ENCODE measurements at places on chromosomes 11 and 22.

- no peaks in the 10 kb centered on the region for H3K36me3 ChIP-seq
- H3K4me3 ChIP-seq, result no peak overlapping the region
- H3K4me1 ChIP-seq, result no peaks in the 10 kb centered on the region
- no peaks in the 10 kb centered on the region for H3K27me3 ChIP-seq
- no peak for DNase-seq
- H3K27ac ChIP-seq, result no peak overlapping the region
These were observed 5.0 kb upstream of the MMP12 start for GRCh38 chr11:102879801-102880200.

GRCh38 chr11:30545507-30545906 lies 40.6 kb downstream of the MPPED2 start:
- H3K27ac ChIP-seq, result no peak overlapping the region
- H3K4me1 ChIP-seq, result no peaks in the 10 kb centered on the region
- H3K4me3 ChIP-seq, result no peak overlapping the region
- DNase-seq, result no peak
- H3K27me3 ChIP-seq, result no peaks in the 10 kb centered on the region

- H3K27ac ChIP-seq, result no peak overlapping the region
- peaks cover 14% of the 10 kb centered on the region for H3K27me3 ChIP-seq
- no peak for DNase-seq
These were observed 489.7 kb downstream of the MIAT start for GRCh38 chr22:27146866-27147633.

- no peak overlapping the region for H3K27ac ChIP-seq
- H3K36me3 ChIP-seq, result no peaks in the 10 kb centered on the region
- H3K27me3 ChIP-seq, result peaks cover 13% of the 10 kb centered on the region
- no peak overlapping the region for H3K4me3 ChIP-seq
- DNase-seq, result no peak
These were observed 12.4 kb upstream of the PRRG4 start for GRCh38 chr11:32817181-32817851.

DNA sequence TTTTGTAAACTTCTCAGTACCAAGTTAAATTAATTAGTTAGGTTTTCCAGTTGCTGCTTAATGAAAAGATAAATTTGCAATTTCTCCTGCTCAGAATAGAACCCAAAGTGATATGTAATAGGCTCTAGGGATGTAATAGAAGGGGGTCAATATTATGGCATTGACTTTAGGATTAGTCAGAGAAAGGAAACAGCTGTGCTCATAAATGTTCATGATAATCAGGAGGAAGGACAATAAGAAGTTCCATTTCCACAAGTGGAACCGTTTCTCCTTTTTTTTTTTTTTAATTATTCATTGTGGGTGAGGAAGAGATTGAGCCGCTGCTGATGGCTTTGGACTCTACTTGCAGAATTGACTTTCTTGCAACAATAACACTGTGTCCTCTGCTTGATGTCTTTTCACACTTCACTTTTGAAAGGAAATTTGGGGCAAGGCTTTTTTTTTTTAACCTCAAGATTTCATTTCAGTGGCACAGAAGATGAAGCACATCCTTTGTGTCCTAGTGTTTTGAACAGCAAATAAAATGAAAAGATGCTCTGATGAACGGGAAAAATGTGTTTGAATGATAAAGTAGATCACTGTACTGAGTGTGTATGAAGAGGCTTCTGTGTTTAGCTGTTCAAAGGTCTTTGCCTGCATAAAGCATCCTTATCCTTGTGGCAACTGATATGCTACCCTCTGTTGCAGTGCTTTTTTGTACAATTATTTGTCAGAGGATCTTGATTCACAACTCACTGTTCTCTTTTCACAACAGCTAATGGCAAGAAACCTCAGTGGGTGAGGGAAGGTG lies 62.4 kb downstream of the GAS2 start:
- no peaks in the 10 kb centered on the region for H3K36me3 ChIP-seq
- no peak for DNase-seq
- H3K4me1 ChIP-seq, result no peaks in the 10 kb centered on the region

DNA sequence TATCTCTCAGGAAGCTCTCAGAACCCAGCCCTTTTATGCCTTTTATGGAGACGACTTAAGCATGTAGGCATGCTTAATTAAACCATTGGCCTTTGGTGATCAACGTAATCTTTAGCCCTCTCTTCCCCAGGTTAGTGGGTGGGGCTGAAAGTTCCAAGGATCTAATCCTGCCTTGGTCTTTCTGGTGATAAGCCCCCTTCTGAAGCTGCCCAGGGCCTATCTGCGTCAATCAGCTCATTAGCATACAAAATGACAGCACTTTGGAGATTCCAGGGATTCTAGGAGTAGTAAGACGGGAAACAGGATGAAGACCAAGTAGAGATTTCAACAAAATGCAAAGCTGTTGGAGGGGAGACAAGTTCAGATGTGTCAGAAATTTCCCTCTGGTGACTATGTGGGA lies 3.1 kb downstream of the FAM118A start:
- H3K27me3 ChIP-seq, result no peaks in the 10 kb centered on the region
- peaks cover 15% of the 10 kb centered on the region for H3K36me3 ChIP-seq
- no peak overlapping the region for H3K4me3 ChIP-seq
- DNase-seq, result no peak
- H3K4me1 ChIP-seq, result peaks cover 79% of the 10 kb centered on the region
- H3K27ac ChIP-seq, result peak overlapping the region; percentile 19

DNA sequence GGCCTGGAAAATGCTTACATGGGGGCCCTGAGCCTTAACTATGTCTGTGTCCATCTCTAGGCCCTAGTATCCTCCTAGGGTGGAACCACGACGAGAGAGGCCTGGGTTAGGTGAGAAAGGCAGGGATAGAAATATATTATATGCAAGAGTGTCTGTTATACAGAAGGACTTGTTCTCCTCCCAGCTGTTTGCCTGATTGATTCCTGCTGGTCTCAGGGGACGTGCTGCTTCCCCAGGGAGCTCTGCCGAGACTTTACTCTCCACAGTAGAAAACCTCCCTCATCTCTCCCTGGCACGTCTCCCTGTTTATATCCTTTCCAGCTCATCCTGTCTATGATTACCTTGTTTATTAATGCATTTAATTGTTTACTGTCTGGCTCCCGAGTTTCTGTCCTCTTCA lies 132.6 kb downstream of the MIAT start:
- H3K4me1 ChIP-seq, result peaks cover 6% of the 10 kb centered on the region
- H3K27me3 ChIP-seq, result no peaks in the 10 kb centered on the region
- H3K27ac ChIP-seq, result no peak overlapping the region

- H3K4me3 ChIP-seq, result no peak overlapping the region
- H3K4me1 ChIP-seq, result peaks cover 14% of the 10 kb centered on the region
- no peak for DNase-seq
- H3K36me3 ChIP-seq, result no peaks in the 10 kb centered on the region
- H3K27ac ChIP-seq, result no peak overlapping the region
- peaks cover 19% of the 10 kb centered on the region for H3K27me3 ChIP-seq
These were observed 94.9 kb downstream of the SLC17A6 start for GRCh38 chr11:22433094-22433455.

DNA sequence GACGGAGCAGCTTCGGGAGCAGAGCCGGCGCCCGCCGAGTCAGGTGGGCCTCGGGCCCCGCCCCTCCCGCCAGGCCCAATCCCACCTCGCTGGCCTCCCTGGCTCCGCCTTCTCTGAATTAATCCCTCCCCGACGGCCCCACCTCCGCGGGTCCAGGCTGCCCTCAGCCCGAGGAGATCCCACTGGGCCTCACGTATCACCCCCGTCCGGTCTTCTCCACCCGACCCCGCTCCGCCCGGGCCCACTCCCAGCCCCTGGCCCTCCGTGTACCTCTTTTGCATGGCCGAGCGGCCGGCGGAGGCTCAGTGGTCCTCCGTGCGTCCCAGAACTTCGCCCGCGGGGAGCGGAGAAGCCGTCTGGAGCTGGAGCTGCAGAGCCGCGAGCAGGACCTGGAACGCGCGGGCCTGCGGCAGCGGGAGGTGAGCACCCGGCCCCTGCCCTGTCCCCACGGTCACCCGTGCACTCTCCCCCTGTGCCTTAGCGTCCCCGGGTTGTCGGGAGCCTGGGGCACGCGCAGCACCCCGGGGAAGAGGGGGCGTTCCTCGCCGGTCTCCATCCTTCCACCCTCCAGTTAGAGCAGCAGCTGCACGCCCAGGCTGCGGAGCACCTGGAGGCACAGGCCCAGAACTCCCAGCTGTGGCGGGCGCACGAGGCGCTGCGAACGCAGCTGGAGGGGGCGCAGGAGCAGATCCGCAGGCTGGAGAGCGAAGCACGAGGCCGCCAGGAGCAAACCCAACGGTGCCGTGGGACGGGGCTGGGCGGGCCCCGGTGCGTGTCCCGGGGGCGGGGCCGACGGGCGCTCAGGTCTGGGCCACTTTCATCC lies 2.2 kb upstream of the CD151 start:
- H3K4me1 ChIP-seq, result peaks cover 46% of the 10 kb centered on the region
- peak; percentile 46 for DNase-seq
- H3K36me3 ChIP-seq, result no peaks in the 10 kb centered on the region
- no peak overlapping the region for H3K27ac ChIP-seq
- H3K4me3 ChIP-seq, result no peak overlapping the region
- peaks cover 46% of the 10 kb centered on the region for H3K27me3 ChIP-seq

GRCh38 chr11:15726221-15726746 lies 611.6 kb downstream of the INSC start:
- H3K27ac ChIP-seq, result no peak overlapping the region
- no peaks in the 10 kb centered on the region for H3K36me3 ChIP-seq
- no peaks in the 10 kb centered on the region for H3K4me1 ChIP-seq
- DNase-seq, result no peak
- no peak overlapping the region for H3K4me3 ChIP-seq
- H3K27me3 ChIP-seq, result no peaks in the 10 kb centered on the region

DNA sequence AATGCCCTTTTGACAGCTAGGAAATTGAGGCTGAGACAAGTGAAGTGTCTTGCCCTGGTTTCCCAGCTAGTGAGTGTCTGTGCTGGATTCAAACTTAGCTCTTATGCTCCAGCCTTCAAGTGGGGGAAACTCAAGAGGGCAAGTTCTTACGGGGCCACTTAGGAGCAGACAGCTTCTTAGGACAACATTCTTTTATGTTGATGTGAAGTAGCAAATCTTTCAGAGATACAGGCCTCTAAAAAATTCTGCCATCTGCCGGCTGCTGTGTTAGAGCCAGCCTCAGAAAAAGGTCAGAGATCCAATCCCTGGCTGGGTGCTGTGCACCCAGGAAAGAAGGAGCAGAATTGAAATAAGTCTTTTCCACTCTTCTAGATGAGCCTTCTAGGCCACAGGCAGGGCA lies 26.6 kb downstream of the TIMP3 start:
- no peak for DNase-seq
- no peak overlapping the region for H3K27ac ChIP-seq
- H3K4me3 ChIP-seq, result no peak overlapping the region
- H3K27me3 ChIP-seq, result no peaks in the 10 kb centered on the region
- peaks cover 8% of the 10 kb centered on the region for H3K4me1 ChIP-seq
- no peaks in the 10 kb centered on the region for H3K36me3 ChIP-seq

- H3K4me3 ChIP-seq, result no peak overlapping the region
- H3K4me1 ChIP-seq, result no peaks in the 10 kb centered on the region
- H3K36me3 ChIP-seq, result no peaks in the 10 kb centered on the region
- H3K27me3 ChIP-seq, result no peaks in the 10 kb centered on the region
These were observed 199.1 kb upstream of the ZBED5 start for GRCh38 chr11:11056749-11057471.

DNA sequence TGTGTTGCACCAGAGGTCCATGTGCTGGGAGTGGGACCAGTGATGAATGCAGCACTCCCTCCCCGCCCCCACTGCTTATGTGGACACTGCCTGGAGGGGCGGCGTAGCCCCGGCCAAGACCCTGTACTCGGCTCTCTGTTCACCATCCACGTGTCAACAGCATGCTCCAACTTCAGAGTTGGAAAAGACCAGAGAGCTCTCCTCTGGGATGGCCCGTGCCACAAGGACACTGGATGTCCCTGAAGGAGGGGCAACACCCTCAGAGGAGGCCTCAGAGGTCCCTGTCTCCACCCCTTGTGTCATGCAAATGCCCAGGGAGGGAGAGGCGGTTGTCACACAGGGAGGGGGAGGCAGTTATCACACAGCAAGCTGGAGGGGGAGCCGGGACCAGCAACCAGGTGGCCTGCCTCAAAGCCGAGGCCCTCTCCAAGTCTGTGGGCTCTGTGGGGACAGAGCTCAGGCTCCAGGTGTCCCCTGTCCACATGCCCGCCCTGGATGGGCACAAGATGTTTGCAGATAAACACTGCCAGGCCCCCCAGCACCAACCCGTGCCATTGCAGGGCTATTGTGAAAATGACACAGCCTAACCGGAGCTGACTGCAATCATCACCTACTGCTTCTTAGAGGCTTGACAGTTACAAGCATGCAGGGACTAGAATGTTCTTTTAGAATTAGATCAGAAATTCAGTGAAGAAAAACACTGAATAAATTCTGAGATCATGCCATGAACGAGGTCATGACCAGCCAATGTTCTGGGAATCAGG lies 121.1 kb downstream of the PHF21B start:
- H3K4me1 ChIP-seq, result no peaks in the 10 kb centered on the region
- H3K4me3 ChIP-seq, result no peak overlapping the region
- H3K27ac ChIP-seq, result no peak overlapping the region
- H3K27me3 ChIP-seq, result no peaks in the 10 kb centered on the region

GRCh38 chr11:13734530-13734929 lies 66.1 kb downstream of the FAR1 start:
- peaks cover 3% of the 10 kb centered on the region for H3K27me3 ChIP-seq
- no peak overlapping the region for H3K27ac ChIP-seq
- H3K4me1 ChIP-seq, result no peaks in the 10 kb centered on the region
- H3K4me3 ChIP-seq, result no peak overlapping the region
- DNase-seq, result no peak

- H3K4me3 ChIP-seq, result no peak overlapping the region
- H3K4me1 ChIP-seq, result peaks cover 27% of the 10 kb centered on the region
- no peak overlapping the region for H3K27ac ChIP-seq
These were observed 62.9 kb downstream of the GRK3 start for GRCh38 chr22:25627271-25627852.

DNA sequence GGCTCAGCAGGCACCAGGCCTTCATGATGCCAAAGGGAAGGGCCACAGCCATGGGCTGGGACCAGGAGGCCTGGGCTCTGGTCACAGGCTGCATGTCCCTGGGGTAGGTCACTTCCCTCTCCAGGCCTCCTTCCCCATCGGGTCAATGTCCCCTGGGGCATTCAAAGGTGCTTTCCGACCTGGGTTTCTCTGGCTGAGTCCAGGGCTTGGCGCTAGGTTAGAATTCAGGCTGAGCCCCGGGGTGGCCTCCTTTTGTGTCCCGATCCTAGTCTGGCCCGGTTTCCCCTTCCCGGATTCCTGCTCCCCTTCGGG lies 12.2 kb downstream of the MAFF start:
- peaks cover 27% of the 10 kb centered on the region for H3K4me1 ChIP-seq
- peaks cover 4% of the 10 kb centered on the region for H3K27me3 ChIP-seq
- no peak overlapping the region for H3K27ac ChIP-seq
- DNase-seq, result no peak

- no peak overlapping the region for H3K4me3 ChIP-seq
- H3K4me1 ChIP-seq, result no peaks in the 10 kb centered on the region
- DNase-seq, result no peak
- no peaks in the 10 kb centered on the region for H3K27me3 ChIP-seq
These were observed 3.3 kb downstream of the BLID start for GRCh38 chr11:122112470-122113365.

- H3K36me3 ChIP-seq, result no peaks in the 10 kb centered on the region
- H3K4me1 ChIP-seq, result peaks cover 25% of the 10 kb centered on the region
- H3K27ac ChIP-seq, result no peak overlapping the region
These were observed 3.3 kb downstream of the CAPN5 start for GRCh38 chr11:77069969-77070582.
